ENCODE measurements at places on chromosomes 11 and 22.

GRCh38 chr11:134529212-134530096 lies 117.4 kb upstream of the B3GAT1 start:
- no peak for DNase-seq

- DNase-seq, result no peak
These were observed 14.7 kb upstream of the APOBEC3A start for GRCh38 chr22:38942702-38943101.

DNA sequence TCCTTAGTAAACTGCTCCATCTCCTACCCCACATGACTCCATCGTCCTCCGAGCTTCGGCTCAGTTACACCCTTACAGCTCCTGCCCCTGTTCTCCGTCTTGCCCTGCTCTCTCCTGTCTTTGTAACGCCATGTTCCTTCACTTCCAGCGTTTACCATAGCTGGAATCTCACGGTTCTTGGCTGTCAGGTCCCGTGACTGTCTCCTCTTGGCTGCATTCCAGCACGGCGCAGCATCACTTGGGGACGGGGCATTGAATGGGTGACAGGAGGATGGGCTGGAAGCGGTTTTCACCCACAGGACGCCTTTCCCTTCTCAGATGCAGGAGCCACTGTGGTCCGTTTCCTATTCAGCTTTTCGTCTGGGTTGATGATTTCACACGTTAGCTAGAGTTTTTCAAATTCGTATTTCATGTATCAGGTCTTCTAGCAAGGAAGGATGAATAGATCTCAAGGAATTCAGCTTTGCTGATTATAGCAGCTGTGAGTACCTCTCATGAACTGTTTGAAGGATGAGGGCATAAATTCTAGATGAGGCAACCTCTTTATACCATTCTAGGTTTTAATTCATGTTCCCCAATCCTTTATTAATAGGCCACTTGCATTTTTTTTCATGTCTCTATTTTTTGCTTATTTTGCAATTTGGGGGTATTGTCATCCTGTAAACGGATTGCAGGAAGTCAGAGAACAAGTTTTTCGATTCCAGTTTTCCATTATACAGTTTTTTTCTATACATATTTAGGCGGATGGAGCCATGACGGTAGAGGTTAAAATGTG lies 29.1 kb downstream of the ZBED4 start:
- DNase-seq, result no peak

- DNase-seq, result peak; percentile 65
These were observed 2.6 kb upstream of the VWCE start for GRCh38 chr11:61297746-61298145.

GRCh38 chr11:70471254-70471653 lies 72.9 kb downstream of the CTTN start:
- peak; percentile 70 for DNase-seq

DNA sequence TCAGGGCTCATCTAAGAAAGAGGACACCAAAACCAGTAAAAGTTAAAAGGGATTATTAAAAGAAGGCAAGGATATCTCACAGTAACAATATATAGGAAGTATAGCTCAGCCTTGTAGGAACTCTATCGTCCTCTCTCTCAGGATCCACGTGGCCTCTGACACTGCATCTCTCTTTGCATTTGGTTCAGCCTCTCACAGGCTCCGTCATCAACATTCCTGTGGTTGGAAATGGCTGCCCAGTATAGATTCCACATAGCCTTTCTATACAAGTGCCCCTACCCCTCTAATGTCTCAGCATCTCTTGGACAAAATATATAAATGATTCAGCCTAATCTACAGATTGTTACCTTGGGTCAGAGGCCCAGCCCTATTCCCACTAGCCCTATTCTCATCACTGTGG lies 101.3 kb upstream of the DBX1 start:
- no peak for DNase-seq

GRCh38 chr22:25007444-25008106 lies 55.1 kb downstream of the KIAA1671 start:
- DNase-seq, result peak; percentile 41

GRCh38 chr11:47688111-47688510 lies 27.1 kb downstream of the AGBL2 start:
- DNase-seq, result no peak

DNA sequence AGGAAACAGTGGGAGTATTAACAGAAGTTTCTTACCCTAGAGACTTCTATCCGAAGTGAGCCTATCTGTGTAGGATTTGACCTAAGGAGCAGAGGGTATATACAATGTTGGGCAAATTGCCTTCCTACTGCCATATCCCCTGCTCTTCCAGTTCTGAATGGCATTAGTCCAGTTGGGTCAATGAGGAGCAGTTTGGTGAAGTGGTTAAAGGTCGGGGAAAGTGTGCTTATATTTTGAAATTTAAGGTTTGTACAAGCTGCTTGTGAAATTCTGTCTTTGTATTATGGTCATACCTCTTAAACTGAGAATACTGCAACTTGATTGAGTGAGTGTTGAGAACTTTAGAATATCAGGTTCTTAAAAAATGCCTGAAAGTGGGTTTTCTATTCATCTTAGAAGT lies 1.7 kb downstream of the EI24 start:
- no peak for DNase-seq

- DNase-seq, result no peak
These were observed 116.0 kb downstream of the KIRREL3 start for GRCh38 chr11:126884594-126884993.

DNA sequence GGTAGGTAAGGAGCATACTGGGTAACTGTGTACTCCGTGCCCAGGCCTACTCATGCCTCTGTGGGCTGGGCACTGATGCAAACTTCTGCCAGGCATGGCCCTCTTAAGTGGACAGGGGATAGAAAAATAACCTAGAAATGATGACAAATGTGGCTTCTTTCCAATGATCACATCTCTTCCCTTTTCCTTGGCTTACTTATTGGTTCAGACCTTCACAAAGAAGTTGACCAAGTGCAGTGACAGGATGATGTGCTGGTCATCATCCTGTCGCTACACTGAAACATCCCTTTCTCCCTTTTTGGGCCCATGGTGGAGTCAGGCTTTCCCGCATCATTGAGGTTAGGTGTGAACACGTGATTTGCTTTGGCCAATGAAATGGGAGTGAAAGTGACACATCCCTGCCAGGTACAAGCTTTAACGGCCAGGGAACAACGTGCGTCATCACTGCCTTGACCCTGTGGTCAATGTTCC lies 31.8 kb upstream of the APOBEC3A start:
- no peak for DNase-seq

GRCh38 chr11:38543986-38544385 lies 1946.0 kb upstream of the RAG2 start:
- DNase-seq, result no peak

- DNase-seq, result no peak
These were observed 8.1 kb upstream of the GDPD4 start for GRCh38 chr11:77309401-77310085.

GRCh38 chr11:2766166-2766565 lies 66.4 kb upstream of the KCNQ1OT1 start:
- DNase-seq, result no peak

- DNase-seq, result no peak
These were observed 3.2 kb upstream of the GAB2 start for GRCh38 chr11:78420796-78421209.

DNA sequence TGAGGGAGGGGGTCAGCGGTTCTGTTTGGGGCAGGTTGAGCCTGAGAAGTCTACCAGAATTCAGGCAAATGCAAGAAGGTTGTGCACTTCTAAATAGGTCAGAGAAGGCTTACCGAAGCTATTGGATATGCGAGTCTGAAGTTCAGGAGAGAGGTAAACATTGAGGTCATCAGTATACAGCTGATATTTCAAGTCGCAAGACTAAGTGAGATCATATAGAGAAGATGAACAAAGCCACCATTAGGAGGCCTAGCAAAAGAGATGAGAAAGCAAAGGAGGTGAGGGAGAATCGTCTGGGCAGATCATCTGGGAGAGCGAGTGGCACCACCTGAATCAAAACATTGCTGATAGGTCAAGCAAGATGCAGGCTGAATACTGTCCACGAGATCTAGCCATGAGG lies 430.6 kb downstream of the BUD13 start:
- no peak for DNase-seq

DNA sequence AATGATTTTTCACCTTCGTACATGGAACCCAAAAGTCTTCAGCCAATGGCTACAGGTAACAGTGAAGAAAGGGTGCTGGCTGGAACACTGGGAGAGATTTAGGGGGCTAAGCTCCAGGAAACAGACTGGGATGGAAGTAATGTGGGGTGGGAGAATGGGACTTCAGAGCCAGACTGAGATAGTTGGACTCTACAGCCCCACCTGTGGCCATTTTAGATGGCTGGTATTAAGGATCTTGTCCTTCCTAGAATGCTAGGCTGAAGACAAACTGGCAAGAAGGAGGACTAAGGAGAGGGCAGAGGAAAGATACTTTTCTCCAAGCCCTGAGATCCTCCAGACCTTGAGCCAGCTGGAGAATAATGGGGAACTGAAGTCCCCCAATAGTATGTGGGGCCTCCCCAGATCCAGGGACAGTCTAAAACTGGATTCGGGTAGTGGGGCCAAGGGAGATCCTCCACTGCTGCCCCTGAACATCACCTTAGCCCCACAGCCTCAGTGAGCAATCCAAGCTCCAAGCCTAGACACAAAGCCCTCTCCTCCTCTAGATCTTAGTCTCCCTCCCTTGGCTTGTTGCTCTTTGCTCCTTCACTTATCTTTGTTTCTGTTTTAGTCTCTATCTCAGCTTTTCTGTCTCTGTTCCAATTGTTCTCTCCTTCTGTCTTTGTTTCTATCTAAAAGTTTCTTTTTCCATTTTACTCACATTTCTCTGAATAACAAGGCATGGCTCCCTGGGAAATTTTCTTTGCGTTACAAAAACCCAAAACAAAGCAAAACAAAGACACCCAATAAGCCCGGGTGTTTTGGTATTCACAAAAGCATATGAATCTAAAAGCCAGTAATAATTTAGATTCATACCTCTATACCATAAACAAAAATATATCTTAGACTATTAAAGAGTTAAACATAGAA lies 16.2 kb upstream of the RRAS2 start:
- peak; percentile 27 for DNase-seq

DNA sequence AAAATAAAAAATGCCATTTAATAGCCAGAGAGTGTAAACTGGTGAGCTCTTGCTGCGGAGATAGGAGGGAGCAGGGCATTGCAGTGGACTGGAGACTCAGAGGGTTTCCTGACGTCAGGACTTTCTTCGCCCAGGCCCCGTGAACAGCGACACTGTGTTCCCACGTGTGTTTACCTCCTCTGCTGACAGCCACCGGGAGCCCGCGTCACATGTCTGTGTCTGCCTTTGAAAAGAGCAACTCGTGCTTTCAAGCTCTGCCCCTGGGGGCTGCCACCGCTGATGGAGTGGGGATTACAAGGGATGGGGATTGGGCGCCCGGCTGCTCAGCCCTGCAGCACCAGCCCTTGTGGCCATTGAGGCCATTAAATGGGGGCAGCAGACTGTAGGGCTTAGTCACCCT lies 3.3 kb downstream of the TANGO2 start:
- no peak for DNase-seq

DNA sequence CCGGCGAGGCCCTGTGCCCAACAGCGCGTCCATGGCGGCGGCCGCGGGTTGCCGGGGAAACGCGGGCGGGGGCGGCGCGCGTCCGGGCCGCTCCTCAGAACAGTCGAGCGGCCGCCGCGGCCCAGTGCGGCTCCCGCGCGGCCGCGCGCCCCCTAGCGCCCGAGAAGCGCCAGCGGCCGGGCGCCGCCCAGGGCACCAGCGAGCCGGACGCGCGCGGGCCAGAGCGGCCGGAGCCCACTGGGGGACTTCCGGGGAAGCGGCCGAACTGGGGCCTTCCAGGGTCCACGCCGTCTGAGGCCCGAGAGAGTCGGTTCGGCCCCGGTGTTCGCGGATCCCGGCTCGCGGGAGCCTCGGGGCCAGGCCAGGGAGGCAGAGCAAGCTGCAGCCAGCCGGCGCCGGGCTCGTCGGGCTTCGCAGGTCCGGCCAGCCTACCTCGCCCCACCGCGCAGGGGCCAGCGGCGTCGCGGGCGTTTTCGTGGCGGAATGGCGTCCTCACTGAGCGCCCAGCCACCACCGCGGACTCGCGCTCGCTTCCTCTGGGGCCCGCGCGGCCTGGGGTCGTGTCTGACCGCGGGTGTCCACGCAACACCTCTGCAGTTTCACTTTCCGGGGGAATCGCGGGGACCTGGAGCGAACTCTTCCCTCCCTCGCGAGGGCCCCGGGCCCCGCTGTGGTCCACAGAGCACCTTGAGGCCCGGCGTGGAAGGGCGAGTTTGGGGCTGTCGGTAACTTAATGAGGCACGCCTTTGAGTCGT lies at the start of gene DENND6B:
Gene DENND6B, minus strand, starts transcription at position 57 of the 755 bp plus-strand sequence. Its CDS starts 24 bp downstream, at position 33.
- DNase-seq, result peak; percentile 65

GRCh38 chr22:49303061-49303735 lies 524.5 kb downstream of the BRD1 start:
- no peak for DNase-seq

- no peak for DNase-seq
These were observed 1291.0 kb downstream of the LRRC4C start for GRCh38 chr11:40168414-40168813.

GRCh38 chr11:107769189-107769588 lies 57.3 kb upstream of the SLN start:
- no peak for DNase-seq
